ENCODE measurements at places on chromosomes 3 and 15.

DNA sequence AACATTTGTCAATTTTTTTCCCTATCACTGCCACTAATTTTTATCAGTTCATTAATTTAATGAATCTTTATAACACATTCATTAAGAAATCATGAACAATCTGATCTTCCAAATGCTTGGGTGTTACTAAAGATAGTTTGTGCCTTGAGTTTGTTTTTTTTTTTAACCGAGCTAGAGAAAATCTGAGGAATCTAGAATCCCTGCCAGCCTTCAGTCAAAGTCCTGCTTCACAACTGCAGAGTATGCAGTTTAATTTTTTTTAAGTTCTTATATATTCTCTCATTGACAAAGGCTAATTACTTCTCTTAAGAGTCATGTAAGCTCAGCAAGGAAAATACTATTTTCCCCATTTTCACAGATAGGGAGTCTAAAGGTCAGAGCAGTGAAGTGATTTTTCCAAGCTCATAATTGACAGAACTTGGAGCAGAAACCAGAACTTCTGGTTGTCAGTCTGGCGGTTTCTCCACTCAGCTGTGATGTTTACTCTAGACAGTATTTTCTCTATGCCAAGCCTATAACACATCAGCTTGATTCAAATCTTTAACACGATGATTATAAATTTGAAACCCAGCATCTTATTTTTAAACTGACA is 55.7 kb downstream of the TNIK start:
- no peak for DNase-seq

DNA sequence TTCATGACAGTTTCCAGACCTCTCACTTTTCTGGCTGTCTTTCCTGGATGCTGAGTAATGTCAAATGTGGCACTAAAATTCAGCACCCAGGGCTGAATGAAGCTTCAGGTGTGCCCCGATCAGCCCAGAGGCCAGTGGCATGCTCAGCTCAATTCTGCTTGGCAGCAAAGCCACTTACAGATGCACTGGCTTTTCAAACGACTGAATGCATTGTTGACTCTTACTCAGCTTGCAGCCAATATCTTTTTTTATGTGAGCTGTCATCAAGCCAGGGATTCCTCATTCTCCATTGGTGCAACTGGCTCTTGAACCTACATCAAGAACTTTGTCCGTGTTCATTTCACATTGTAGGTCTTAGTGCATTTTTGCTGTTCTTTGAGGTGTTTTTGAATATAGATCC is 60.7 kb downstream of the ZDHHC19 start:
- DNase-seq, result no peak

GRCh38 chr3:152192050-152192449 is 76.7 kb upstream of the MBNL1 start:
- DNase-seq, result no peak

GRCh38 chr15:48233246-48233645 is 27.1 kb downstream of the SLC12A1 start:
- no peak for DNase-seq

GRCh38 chr3:12413721-12414255 is 70.5 kb upstream of the TSEN2 start:
- DNase-seq, result no peak

DNA sequence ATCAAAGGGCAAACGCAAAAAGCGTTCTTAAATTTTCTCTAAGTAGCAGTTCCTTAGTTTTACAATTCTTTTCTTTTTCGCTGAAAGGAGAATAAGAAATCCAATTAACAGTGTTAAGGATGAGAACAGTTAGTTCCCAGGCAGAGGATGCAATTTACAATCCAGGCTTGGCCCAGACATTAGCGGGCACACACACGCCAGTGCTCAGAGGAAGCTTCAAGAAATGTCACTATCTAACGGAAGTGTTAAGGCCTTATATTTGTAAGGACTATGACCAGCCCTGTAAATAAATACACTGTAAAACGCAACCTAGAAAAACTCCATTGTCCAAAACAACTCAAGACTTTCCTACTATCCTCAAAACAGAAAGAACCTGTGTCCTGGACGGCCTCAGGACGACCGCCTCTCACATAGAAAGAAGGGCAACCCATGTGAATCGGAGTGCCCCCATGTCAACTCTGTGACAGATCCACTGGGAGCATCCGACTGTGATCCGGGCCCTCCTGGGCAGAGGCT is 1.3 kb downstream of the ACAP2 start:
- DNase-seq, result peak; percentile 3

DNA sequence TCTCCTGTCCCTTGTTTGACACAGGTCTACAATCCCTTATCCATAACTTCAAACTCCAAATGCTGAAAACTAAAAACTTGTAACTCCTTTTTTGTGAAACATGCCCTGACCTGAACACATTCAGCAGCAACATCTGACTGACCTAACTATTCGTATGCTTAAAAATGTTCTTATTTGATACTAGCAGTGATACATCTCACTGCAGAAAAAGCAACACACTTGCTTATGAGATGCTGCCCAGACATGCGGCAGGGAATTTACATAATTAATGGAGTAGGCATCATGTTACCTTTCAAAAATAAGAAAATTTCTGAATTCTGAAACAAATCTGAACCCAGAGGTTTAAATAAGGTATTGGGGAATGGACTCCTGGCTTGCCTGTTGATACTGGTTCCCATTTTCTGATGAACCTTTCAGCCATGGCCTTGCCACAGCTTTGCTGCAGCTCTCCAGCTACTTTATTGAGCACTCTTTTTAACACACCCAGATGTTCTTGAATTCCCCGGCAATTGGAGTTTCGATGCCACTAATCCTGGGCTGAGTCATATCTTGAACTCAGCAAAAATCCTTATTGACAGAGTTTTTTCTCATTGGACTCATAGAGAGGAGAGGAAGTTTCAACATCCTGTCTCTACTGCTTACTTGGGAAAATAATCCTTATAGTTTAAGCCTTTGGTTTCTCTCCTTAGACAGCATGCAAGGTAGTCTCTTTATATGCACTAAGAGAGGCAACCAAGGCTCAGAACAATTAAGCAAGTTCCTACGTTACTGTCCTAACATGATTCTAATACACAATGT is 296.6 kb upstream of the LMCD1 start:
- no peak for DNase-seq

DNA sequence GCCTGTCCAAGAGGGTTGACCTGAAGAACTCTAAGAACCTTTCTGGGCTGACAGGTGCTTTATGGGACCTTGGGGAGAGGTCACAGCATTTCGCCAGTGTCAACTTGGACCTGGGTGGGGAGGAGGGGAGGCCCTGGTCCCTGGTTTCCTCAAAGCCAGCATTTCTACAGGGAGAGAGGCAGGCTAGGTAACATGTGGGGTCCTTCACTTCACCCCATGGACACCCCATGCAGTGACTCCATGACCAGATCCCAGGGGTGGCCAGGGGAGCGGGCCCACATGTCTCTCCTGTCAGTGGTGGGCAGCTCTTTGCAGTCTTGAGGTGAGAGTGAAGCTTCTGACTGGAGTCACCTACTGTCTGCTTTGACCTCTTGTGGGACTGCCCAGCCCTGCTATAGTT is 35.8 kb downstream of the GOLGA6L10 start:
- DNase-seq, result no peak

DNA sequence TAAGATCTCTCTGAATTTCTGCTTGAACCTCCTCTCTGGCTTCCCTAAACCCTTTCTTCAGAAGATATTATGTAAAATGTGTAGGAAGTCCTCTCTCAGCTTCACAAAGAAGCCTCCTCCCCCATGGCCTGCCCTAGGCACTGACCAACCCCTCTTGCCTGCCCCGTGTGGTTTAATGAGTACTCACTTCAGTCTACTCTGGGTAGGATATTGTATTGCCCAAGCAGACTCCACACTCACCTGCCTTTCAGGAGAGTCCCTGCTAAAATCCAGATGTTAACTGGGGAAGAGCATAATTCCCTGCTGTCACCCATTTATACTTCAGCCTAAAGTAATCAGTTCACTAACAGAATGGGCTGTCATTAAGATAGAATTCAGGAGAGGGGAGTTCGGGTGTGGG is 2.6 kb upstream of the AGBL1 start:
- no peak for DNase-seq

- no peak for DNase-seq
These were observed 6.3 kb upstream of the ITPKA start for GRCh38 chr15:41487381-41487780.

DNA sequence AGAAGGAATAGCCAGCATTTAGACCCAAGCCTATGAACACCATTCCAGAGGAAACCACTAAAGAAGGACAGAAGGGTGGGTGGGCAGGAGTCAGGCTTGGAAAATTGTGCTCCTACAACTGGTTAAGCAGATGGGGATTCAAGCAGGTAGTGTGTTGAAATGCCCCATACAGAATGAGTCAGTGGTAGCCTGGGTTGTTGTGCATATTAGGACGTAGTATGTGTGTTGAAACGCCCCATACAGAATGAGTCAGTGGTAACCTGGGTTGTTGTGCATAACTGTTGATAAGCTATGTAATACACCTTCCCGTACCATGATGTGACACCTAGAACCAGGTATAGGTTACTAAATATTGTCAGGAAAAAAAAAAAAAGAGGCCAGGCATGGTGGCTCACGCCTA is 34.0 kb downstream of the MINDY4B start:
- DNase-seq, result no peak

DNA sequence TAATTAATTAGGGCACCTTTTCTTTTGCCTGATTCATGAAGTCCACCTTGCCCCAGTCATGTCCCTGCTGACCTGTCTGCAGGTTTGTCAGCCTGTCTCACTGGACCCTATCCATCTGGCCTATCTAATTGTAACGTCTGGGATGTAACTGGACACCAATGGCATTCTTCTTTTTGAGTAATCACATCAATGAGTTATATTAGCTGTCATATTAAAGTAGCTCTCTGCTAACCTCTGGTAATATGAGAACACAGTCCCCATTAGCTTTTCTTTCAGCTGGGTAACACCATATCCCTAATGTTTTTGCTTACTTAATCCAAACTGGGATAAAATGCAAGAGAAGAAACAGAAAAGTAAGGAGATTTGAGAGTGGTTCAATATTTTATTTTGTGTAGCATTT is 166.2 kb upstream of the VEPH1 start:
- DNase-seq, result no peak

- no peak for DNase-seq
These were observed 636.1 kb downstream of the NR2F2 start for GRCh38 chr15:96966554-96966953.

DNA sequence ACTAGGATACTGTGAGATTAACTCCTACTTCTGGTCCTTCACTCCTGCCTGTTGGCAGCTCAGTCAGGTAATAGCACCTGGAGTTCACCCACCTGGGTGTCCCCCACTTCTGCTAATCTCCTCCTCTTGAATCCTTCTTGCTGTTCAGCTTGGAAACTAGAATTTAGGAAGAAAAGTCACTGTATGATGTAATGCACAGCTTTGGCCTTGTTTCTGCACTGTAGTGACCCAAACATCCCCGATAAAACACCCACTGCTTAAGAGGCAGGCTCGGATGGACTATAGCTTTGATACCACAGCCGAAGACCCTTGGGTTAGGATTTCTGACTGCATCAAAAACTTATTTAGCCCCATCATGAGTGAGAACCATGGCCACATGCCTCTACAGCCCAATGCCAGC is 24.8 kb downstream of the STARD5 start:
- DNase-seq, result no peak

GRCh38 chr3:28606283-28606682 is 257.7 kb upstream of the AZI2 start:
- no peak for DNase-seq

GRCh38 chr3:134340362-134340981 is 33.8 kb downstream of the AMOTL2 start:
- no peak for DNase-seq

GRCh38 chr3:111173328-111173900 is 101.8 kb downstream of the NECTIN3 start:
- no peak for DNase-seq

DNA sequence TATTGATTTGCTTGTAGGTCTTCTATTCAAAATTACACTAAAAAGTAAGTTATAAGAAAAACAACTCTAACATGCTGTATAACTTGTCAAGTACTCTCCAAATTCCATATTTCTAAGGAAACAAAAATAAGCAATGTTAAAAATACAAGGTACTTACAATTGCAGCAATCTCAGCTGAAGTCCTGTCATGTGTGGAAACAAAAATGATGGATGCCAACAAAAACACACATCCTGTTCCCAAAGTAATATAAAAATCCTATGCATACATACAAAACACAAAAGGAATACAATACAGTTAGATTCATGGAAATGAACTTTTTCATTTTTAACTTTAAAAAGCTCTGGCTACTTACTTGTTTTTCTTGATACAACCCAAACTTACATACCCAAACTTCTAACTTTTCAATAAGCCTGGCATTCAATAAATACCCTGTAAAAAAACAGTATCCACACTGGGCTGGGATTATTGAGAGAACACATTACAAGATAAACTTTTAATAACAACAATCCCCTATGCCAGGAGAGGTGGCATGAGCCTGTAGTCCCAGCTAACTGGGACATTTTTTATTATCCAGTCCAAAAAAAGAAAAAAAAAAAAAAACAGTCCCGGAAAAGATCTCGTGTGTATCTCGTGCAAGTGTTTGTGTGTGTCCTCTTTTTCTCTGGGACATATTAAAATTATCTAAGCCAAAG is 14.7 kb downstream of the CMTM6 start:
- no peak for DNase-seq

DNA sequence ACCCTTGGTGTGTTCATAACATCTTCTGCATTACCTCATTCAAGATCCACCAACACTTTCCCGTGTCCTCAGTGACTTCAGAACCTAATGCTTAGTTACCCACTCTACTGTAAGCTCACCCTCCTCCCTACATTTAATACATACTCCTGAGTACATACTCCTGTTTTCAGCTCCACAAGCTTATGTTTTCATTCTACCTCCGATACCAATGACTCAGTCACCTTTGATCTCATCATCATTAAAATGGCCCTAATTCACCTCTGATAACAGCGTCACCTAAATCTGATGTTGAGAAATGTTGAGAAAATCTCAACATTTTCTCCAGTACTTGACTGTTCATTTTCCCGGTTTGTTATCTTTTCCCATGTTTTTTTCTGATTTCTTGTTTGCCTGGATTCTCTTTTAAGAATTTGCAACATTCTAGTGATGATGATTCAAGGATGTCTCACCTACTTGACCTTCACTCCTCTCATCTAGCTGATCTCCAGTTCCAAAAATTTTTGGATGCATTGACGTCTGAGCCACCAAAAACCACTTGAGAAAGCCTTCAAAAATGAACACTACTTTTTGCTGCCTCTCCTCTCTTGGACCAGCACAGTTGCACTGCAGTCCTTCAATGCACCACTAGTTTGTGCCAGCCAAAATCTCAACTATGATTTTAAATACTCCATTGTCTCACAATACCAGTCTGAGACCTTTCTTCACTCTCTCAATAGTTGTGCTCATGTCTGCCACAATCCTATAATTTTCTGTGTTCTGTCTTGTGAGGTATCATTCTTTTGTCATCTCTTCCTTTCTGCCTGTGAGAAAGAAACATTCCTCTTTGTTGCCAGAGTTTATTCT is 220.7 kb upstream of the SEMA6D start:
- DNase-seq, result no peak

- DNase-seq, result no peak
These were observed 121.9 kb upstream of the PHLDB2 start for GRCh38 chr3:111737047-111737705.
